ENCODE measurements at places on chromosomes 6 and 20.

DNA sequence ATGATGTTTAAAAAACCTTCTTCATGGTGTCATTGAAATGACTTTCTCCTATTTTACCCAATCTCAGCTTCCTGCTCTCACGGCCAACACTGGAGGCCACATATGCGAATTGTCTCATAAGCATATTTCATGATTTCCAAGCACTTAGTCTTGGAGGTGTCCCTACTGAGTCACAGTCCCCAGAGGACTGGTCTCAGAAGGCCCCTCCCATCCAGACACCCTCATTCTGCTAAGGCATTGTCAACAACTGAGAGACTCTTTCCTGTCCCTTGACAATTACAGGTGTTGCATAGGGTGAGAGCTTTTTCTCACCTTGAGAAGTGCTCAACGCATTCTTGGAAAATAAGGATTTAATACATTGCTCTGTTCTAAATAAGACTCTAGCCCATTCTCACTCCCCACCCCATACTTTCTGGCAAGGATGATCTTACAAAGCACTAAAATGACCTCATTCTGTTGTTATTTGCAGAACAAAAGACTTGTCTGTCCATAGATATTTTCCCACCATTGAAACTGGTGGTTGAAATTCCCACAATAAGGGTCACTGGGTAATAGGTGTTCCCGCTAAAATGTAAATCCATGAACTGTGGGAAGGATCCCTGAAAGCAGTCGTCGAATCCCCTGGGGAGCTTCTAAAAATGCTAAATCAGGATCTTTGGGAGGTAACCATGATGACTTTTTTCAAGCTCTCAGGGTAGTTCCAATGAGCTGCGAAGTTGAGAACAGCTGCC is 32.3 kb upstream of the SLC22A23 start:
- DNase-seq = peak; percentile 50

DNA sequence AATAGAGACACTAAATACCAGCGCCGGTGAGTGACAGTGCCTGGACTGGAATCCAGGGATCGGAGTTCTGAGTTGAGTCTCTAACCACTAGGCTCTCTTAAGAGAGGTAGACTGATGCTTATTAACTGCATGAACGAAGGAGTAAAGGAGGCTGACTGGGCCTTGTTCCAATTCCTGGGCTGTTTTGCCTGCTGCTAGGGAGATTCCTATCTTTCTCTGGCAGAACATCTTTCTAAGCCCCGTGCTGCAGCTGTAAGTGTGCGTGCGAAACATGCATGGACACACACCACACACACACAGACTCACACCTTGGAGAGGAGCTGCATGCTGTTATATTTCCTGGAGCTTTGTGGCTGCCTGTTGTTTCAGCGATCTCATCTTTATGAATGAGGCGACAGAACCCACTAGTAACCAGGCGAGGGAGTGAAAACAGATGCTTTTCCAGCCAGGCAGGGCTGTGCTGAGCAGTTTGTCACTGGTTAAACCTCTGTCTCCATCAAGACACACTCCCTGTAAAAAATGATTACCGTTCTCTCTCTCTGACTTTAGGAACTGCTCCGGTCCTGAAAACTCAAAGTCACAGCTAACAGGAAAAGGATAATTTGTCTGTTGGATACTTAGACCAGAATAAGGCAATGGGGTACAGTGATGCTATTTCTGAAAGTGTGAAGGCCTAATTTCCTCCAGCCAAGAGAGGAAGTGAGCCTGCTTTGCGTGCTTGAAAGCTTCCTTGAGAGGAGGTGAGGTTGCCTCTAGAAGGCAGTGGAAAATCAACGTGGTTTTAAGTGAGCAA is 157.4 kb upstream of the ZNF217 start:
- DNase-seq = peak; percentile 59

- DNase-seq = peak; percentile 41
Measured at GRCh38 chr6:161922631-161923119, 648.8 kb upstream of the AGPAT4 start.

- no peak for DNase-seq
Measured at GRCh38 chr6:29442719-29443118, 3.6 kb downstream of the OR10C1 start.

DNA sequence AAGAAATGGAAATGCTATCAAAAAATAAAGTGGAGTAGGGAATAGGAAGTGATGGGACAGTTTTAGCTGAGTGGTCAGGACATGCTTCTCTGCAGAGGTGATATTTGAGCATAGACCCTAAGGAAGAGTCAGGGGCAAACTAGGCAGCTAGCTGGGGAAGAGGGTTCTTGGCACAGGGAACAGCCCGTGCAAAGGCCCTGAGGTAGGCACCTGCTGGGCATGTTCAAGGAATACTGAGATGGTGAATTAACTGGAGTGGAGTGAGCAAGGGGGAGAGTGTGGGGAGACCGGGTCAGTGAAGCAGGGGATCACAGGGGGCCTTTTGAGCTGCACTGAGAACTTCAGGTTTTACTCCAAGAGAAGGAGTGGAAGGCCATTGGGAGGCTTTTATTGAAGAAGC is 7.5 kb upstream of the SIRPA start:
- DNase-seq = no peak

DNA sequence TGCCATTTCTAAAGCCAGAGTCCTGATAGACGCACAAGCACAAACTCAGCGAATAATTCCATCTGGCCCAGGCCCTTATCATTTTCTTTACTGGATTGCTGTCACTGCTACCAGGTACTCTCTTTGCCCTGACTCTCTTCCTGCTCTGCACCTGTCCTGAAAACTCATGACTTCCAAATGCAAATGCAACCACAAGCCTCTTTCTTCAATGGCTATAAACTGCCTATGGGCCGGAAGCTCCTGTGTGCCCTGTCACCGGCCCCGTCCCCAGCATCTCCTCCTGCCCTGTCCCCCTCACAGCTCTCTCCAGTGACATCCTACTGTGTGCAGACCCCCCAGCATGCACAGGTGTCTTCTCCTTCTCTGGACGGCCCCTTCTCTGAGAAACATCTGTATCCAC is 302.6 kb downstream of the GMDS start:
- DNase-seq = no peak

- DNase-seq = no peak
Measured at GRCh38 chr6:39053016-39053624, 4.5 kb downstream of the GLP1R start.

All from myocyte (in vitro differentiated cells).